ENCODE measurements at places on chromosomes 5 and 9.

DNA sequence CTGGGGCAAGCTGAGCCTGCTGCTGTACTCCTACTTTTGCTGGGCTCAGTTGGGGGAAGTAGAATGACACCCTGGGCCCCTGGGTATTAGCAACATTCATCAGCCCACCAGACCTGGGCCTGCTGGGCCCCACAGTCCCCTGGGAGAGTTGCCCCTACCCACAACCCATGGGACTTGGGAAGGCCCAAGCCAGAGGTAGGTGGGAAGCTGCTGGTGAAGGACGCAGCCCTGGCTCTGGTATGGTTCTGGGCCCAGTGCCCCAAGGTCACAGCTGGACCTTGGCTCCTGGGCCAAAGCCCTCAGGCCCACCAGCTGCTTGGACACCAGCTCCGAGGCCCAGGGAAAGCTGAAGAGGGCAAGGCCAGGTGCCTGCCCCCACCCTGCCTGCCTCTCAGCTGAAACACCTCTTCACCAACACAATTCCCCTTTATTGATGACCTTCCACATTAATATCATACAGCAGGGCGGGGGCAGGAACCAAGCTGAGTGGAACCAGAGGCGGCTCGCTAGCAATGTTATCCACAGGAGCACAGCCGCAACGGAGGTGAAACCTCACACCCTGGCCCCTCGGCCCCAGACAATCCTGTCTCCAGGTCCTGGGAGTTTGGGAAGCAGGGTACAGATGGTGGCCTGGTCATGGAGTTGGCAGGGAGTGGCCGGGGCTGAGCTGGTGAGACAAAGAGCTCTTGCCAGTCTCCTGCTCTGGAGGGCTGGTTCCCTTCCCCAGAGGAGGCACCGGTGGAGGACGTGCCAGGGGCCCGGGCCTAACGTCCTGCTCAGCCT is 13.7 kb downstream of the DOLPP1 start:
- DNase-seq, result no peak

DNA sequence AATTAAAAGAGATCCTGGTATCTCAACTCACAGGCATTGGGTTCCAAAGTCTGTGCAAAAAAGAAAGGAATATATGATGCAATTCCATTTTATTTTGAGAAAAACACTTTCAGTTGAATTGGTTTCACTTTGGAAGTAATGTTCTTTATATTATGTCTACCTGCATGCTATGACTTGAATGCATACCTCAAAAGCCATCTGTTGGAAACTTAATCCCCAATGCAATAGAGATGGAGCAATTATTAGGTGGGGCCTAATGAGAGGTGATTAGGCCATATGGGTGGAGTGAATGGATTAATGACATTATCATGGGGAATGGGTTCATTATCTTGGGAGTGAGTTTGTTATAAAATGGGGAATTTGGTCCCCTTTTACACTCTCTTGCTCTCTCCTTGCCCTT is 293.3 kb downstream of the CSNK1G3 start:
- DNase-seq, result no peak

- DNase-seq, result no peak
Measured at GRCh38 chr5:139961435-139962157, 81.5 kb downstream of the NRG2 start.

DNA sequence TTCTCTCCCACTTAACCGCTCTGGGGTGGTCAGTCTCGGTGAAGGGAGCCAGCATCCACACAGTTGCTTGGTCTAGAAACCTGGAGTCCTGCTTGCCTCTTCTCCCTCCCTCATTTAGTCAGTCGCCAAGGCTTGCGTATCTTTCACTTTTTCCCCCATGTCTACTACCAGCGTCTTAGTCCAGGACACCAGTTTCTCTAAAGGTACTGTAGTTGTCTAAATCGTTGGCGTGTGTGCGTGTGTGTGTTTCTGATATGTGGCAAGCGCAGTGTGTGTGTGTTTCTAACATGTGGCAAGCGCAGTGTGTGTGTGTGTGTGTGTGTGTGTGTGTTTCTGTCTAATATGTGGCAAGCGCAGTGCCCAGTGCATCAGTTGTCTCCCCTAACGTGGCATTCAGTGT is 641 bp downstream of the ATP6V1G1 start:
- DNase-seq, result no peak

- DNase-seq, result no peak
Measured at GRCh38 chr5:14475045-14475444, 106.5 kb upstream of the OTULINL start.

GRCh38 chr9:107597743-107598217 is 108.2 kb upstream of the KLF4 start:
- DNase-seq, result no peak

GRCh38 chr9:19409401-19410194 is 789 bp downstream of the ACER2 start:
- no peak for DNase-seq

- no peak for DNase-seq
Measured at GRCh38 chr5:133909603-133910002, 58.8 kb downstream of the C5orf15 start.

GRCh38 chr9:128192601-128193371 is 1.4 kb upstream of the CIZ1 start:
- no peak for DNase-seq

GRCh38 chr5:96112123-96112670 is 150.5 kb upstream of the ELL2 start:
- DNase-seq, result no peak

DNA sequence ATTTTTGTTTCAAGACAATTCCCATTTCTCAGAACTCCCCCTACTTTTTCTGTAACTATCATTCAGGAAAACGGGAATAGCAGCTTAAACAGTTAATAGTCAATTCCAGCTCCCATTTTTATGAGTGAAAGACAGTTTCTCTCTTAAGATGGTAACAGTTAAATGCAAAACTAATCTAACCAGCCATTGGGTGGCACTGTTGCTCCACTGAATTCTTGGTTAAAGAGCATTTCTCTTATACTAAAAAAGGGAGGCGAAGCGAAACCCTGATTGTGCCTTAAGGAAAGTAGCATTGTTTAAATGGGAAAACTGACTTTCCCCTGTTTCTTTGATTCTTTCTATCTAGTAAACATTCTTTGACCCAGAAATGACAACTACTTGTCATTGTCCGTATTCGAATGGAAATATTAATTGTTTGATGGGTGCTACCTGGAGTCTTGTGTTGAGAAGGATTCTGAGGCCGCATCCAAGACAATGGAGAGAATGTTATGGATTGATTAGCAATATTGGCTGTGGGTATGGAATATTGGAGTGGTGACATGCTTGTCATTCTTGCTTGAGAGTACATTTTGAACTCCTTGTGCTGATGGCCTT is 507.8 kb downstream of the MAT2B start:
- no peak for DNase-seq

DNA sequence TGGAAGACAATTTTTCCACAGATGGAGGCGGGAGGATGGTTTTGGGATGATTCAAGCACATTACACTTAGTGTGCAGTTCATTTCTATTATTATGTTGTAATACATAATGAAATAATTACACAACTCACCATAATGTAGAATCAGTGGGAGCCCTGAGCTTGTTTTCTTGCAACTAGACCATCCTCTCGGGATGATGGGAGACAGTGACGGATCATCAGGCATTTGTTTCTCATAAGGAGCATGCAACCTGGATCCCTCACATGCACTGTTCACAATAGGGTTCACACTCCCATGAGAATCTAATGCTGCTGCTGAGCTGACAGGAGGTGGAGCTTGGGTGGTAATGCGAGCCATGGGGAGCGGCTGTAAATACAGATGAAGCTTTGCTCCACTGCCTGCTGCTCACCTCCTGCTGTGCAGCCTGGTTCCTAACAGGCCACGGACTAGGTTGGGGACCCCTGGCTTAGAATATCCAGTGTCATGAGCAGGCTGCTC is 1.6 kb downstream of the STKLD1 start:
- no peak for DNase-seq

- DNase-seq, result no peak
Measured at GRCh38 chr5:78758169-78758839, 109.7 kb upstream of the LHFPL2 start.

GRCh38 chr9:37381094-37381741 is 41.3 kb upstream of the GRHPR start:
- no peak for DNase-seq

DNA sequence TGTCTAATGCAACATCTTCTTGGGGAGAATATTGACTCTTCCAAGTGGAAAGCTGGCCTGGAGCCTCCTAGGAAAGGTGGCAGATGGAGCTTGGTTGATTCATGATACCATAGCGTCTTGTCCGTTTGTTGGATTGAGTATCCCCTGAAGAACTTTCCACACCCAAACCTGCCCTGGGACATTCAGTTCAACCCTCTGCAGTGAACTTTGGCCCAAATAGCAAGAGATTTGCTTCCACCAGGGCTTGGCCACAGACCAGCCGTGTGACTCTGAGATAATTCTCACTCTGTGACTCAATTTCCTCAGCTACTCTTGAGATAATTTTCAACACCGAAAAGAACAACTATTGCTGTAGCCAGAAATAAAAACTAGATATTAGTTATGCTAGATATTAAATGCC is 108.0 kb upstream of the RAD23B start:
- DNase-seq, result no peak

DNA sequence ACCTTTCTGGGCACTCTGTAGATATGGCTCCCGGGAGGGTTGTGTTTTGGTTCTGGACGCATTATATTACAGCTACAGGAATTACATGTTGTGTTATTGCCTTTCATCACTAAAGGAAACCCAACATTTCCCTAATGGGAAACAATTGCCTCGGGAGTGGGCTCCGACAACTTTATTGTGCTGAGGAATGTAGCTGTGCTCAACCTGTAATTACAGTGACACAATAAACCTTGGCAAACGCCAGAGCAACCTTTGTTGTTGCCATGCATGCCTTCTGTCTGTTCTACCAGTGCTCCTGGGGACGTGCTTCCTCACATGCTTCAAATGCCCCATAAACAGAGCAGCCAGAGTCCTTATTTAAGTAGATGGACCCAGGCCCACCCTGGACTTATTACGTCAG is 182.4 kb downstream of the DIRAS2 start:
- no peak for DNase-seq

GRCh38 chr5:159263569-159263905 is 447 bp downstream of the UBLCP1 start:
- DNase-seq, result no peak

DNA sequence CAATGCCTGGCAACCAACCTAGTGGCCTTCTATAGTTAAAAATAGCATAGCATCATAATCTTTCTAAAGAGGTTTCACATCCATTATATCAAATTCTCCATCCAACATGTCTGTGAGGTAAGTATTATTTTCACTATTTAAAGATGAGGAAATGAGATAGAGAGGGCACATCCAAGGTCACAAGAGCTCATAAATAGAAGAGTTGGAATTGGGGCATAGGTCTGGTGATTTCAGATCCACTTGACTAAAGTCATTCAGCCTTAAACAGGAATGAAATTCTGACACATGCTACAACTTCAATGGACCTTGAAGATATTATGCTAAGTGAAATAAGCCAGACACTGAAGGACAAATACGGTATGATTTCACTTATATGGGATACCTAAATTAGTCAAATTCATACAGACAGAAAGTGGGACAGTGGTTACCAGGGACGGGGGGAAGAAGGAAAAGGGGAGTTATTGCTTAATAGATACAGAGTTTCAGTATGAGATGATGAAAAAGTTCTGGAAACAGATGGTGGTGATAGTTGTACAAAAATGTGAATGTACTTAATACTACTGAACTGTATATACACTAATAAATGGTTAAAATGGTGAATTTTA is 259.6 kb upstream of the NR4A3 start:
- DNase-seq, result no peak

Data from stimulated activated CD8-positive, alpha-beta memory T cell treated with anti-CD3 and anti-CD28 coated beads, Interleukin-7, amount 100 ng/mL, for 48 hours (primary cell).